ENCODE measurements at places on chromosomes 3 and 15. TPM values are rescaled to one million over a fixed set of nuclear protein-coding genes. Genes with fewer than 3 reads are reported as not detected.

The FBXO40 gene
- total RNA-seq, result not detected

The GRK7 gene
- total RNA-seq, result not detected

The ISLR2 gene
- not detected for total RNA-seq

The CHL1 gene
- total RNA-seq, result 0.59 TPM

Measured in bronchus fibroblast of lung (primary cell).